ENCODE measurements at places on chromosomes 7 and 10.

DNA sequence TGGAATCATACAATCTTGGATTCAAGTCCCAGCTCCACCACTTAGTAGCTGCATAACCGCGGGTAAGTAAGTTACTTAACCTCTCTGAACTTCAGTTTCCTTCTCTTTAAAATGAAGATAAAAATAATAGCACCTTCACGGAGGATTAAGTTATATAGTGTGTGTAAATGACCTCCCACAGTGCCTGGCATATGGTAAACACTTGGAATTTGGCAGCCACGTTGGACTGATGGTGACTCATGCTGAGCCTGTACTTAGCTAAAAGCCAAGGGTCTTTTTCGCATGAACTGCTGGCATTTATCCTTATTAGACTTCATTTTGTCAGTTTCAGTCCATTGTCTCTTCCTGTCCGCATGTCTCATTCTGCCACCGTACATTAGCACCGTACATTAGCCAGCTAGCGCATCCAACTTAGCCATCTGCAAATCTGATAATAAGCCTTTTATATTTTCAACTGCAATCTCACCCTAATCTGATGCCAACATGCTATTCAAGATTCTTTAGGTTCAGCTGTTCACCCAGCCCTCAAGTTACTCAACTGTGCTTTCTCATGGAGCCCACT is 11.2 kb downstream of the SLC13A4 start:
- DNase-seq = no peak

DNA sequence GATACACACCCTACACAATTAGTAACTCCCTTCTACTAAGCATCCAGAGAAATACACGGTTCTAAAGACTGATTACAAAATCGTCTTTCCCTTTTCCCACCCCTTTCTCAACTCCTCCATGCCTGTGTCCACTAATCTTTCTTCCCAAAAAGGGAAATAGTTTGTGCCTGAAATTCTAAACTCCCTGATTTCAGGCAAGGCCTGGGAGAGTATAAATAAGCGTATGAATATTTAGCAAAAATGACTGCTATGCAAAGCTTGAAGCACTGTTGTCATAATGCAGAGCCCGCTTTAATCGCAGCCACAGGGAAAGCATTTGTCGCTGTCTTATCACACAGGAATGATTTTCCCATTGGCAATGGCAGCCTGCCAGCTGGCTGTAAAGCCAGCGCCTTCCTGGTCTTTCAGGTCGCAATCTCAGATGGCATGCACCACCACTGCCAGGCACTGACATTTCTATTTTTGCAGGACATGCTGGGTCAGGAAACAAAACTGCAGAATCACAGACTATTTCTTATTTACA is 142.9 kb upstream of the PCGF5 start:
- DNase-seq = no peak

DNA sequence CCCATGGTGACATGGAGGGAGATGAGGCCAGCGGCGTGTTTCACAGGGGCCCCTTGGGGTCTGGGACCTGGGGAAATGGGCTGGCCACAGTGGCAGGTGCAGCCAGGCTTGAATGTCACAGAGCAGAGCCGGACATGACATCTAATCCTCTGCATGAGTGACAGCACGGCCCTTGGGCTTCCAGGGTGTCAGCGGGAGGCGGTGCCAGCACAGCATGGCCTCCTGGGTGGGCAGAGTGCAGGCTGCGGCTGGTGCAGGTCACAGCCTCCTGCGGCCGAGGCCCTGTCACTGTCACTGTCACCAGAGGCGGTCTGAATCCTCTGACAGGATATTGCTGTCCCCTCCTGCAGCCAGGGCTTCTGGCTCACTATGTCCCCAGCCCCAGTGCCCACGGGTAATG is 18.2 kb downstream of the BHLHA15 start:
- DNase-seq = no peak

- DNase-seq = no peak
These were observed 156.4 kb downstream of the ARID5B start for GRCh38 chr10:62057850-62058249.

GRCh38 chr7:101681170-101682007 is 52.3 kb upstream of the MYL10 start:
- no peak for DNase-seq

- DNase-seq = no peak
These were observed 231.2 kb downstream of the EXOC4 start for GRCh38 chr7:133484086-133484485.

DNA sequence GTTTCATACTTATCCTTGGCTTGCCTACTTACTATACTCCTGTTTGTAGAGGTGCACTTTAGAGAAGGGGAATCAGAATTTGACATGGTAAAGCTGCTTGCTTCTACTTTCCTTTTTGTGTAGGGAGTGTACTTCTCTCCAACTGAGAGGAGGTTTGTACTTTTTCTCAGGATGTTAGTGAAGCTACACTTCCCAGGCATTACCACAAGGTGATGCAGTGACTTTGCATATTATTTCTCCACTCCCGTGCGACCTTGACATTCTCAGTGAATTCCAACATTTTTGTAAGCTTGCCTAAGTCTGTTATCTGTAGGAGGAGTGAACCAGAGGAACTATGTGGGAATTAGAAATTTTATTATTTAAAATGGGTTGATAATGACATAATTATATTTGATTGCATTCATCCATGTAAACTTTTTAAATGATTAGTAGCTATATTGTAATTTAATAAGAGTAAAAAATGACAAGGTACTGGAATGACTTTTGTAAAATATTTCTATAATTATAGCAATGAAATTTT is 5.2 kb downstream of the TAX1BP1 start:
- DNase-seq = no peak

GRCh38 chr7:151568956-151569940 is 49.6 kb upstream of the RHEB start:
- no peak for DNase-seq

- DNase-seq = no peak
These were observed 73.5 kb downstream of the SAMD9 start for GRCh38 chr7:93044147-93044810.

DNA sequence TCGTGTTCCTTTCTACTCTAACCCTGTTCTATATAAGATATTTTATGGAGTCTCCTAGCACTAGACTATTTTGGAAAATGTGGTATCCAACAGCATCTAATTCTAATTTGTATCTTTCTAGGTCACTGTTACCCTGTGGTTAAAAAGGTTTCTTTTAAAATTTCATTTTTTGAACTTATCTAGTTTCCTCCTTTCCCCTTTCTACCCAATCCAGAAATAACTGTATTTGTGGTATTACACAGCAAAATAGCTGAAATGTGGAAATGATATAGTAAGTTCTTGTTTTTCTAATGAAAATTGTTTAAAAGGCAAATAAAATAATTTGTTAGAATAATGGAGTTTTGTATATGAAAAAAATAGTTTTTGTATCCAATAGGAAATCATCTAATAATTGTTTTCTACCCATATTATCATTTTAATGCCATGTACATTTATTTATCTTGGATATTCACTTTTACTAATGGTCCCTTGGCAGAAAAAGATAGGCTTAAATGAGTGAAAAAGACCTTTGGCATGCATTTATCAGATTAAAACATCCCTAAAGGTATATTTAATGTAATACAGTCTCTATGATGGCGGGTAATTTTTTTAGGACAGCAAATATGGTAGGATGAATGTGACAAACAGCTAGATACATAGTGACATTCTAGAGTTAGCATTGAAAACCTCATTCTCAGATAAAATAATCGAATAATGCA is 175.5 kb upstream of the PLXDC2 start:
- DNase-seq = no peak

DNA sequence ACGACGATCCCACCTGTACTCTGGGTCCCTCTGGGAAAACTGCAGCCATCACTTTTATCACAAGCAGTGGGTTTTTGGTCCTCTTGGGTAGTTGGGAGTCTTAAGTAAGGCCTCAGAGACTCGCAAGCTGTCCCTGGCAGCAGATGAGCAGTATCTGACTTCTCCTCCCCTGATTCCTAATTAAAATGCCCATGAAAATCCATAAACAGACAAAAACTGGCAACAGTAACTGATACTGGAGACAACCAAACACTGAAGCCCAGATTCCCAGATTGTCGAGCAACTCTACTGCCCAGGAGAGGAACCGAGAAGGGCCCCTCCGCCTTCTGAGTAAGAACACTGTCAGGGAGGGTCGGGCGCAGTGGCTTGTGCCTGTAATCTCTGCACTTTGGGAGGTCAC is 333.8 kb downstream of the CALN1 start:
- no peak for DNase-seq

DNA sequence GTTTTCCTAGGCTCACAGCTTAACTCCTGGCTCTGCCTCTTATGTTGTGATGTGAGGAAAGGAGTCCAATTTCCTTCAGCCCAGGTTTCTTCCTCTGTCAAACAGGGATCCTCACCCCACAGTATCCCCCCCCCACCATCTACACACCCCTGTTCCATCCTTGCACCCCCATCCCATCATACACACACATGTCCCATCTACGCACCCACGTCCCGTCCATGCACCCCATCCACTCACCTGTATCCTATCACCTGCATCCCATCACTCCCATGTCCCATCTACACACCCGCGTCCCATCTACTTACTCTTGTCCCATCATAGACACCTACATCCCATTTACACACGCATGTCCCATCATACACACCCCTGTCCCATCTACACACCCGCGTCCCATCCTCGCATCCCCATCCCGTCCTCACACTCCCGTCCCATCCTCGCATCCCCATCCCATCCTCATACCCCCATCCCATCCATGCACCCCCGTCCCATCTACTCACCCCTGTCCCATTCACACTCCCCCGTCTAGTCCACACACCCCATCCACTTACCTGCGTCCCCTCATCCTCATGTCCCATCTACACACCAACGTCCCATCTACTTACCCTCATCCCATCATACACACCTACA is 117.3 kb downstream of the TRRAP start:
- no peak for DNase-seq

DNA sequence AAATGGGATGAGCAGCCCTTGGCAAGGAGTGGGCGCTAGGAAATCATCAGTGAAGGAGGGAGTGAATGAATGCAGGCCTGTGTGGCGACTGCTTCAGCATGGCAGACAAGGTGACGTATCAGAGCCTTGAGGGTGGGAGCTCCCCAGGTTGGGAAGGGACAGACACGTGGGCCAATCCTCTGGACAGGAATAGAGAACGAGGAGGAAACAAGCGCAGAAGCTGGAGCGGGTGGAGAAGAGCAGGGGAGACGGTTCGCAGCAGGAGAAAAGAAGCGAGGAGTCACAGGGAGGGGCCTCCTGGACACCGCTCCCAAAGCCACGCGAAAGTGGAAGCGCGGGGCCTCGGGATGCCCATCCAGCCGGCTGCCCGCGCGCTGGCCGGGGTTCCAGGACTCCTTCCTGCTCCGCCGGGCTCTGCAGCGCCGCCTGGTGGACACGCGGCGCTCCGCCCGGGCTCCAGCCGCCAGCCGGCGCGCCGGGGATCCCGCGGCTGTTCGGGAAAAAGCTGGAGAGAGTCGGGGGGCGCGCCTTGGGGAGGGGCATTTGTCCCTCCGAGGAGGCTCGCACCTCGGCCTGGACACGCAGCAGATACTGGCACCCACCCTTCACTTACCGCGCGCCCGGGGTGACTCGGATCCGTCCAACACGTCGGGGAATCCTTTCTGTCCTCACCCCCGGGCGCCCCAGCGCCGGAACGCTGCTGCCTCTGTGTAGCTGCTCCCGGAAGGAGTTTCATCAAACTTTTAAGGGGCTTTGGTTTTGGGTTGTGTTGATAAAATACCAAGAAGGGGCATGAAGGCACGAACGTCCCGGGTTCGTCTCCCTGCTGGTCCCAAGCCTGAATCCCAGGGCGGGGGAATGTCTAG is 6.3 kb downstream of the ZNF503 start:
- DNase-seq = no peak

- no peak for DNase-seq
These were observed 33.3 kb upstream of the EBLN1 start for GRCh38 chr10:22250897-22251660.

- no peak for DNase-seq
These were observed 22.0 kb downstream of the TMEM176B start for GRCh38 chr7:150778014-150778737.

DNA sequence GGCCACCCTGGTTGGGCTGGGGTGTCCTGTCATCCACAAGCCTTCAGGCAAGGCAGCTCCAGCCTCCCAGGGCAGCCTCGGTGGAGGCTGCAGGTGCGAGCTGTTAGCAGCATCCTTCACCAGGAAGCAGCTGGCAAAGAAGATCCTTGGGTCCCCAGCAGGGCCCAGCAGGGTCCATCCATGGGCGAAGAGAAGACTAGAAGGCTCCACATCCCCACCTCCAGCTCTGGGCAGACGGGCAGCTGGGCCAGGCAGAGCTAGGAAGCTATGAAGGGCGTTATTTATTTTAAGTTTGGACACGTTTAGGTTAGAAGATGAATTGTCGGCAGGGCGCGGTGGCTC is 348.5 kb downstream of the TCERG1L start:
- DNase-seq = no peak

DNA sequence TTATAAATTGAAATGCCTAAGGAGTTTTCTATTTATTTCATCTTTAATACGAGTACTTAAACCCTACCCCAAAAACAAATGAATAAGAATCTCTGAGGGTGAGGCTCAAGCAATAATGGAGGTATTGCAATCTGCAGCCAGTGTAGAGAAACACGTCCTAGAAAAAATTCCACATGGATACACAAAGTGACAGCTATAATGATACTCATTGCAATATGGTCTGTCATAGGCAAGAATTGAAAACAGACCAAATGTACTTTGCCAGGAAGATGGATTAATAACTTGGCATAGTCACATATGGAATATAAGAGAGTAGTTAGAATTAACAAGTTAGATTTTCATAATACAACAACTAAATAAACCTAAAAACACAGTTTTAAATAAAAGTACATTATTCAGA is 440.1 kb upstream of the STEAP1 start:
- DNase-seq = no peak

DNA sequence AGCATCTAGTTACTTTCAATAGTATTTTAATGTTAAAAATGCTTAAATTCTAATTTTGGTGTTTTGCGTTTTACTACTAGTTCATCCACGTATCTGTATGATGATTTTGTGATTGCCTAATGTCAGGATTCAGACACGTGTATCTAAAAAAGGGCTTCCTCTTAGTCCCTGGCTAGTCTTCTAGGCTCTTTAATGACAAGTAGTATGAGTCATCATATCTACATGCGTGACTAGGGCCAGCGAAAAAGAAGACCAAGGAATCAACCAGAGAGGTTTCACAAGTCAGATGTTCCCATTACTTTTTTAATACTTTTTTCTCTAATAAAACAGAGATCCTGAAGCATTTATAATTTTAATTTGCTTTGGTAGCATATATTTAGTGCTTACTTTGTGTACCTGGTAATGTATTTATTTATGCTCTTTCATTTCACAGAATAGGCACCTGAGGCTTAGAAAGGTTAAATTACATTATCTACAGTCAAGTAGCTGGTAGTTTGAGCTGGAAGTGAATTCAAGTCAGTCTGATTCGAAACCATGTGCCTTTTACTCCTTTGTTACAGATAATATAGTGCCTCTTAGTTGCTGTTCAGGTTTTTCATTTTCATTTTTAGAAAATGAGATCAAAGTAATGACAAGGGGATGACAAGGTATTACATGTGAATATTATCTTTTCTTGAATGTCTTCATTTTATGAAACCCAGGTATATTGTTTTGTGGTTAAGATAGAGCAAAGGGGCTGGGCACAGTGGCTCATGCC is 140.3 kb downstream of the FOXP2 start:
- DNase-seq = no peak

Data from activated CD4-positive, alpha-beta T cell treated with anti-CD3 and anti-CD28 coated beads for 24 hours (primary cell).